ENCODE measurements at places on chromosomes 16 and 17. TPM values are rescaled to one million over a fixed set of nuclear protein-coding genes. Genes with fewer than 3 reads are reported as not detected.

TBX2 gene
- 10.9 TPM for polyA plus RNA-seq

ITGA2B gene
- polyA plus RNA-seq: 2.9 TPM

KRT38 gene
- polyA plus RNA-seq: not detected

KRTAP4-4 gene
- not detected for polyA plus RNA-seq

HCRT gene
- not detected for polyA plus RNA-seq

GRAP gene
- 1.9 TPM for polyA plus RNA-seq

UBE2I gene
- polyA plus RNA-seq: 91.1 TPM

TBC1D3K gene
- not detected for polyA plus RNA-seq

CRYM gene
- polyA plus RNA-seq: not detected

TP53TG3F gene
- polyA plus RNA-seq: not detected

TVP23A gene
- polyA plus RNA-seq: 2.3 TPM

TMEM235 gene
- not detected for polyA plus RNA-seq

SLFN13 gene
- polyA plus RNA-seq: 4.3 TPM

CTRB1 gene
- polyA plus RNA-seq: 0.30 TPM

GPR179 gene
- 0.38 TPM for polyA plus RNA-seq

UNC13D gene
- polyA plus RNA-seq: 3.7 TPM

LPCAT2 gene
- polyA plus RNA-seq: 21.8 TPM

TRPV2 gene
- polyA plus RNA-seq: 4.5 TPM

CCDC200 gene
- 10.0 TPM for polyA plus RNA-seq

CCL23 gene
- polyA plus RNA-seq: not detected

DHRS11 gene
- polyA plus RNA-seq: 5.9 TPM

RDM1 gene
- polyA plus RNA-seq: 0.28 TPM

KRTAP9-4 gene
- not detected for polyA plus RNA-seq

GRIN2C gene
- polyA plus RNA-seq: 0.71 TPM

HSD11B2 gene
- polyA plus RNA-seq: 11.1 TPM

IL17C gene
- not detected for polyA plus RNA-seq

TNP2 gene
- polyA plus RNA-seq: not detected

KCNJ16 gene
- 1.3 TPM for polyA plus RNA-seq

GCGR gene
- polyA plus RNA-seq: not detected

ESRP2 gene
- polyA plus RNA-seq: 0.52 TPM

RBL2 gene
- polyA plus RNA-seq: 52.7 TPM

SOX9 gene
- polyA plus RNA-seq: 7.7 TPM

PHF12 gene
- polyA plus RNA-seq: 27.9 TPM

KRT33B gene
- not detected for polyA plus RNA-seq

MYLK3 gene
- 16.5 TPM for polyA plus RNA-seq

KRT9 gene
- polyA plus RNA-seq: not detected

MAPT gene
- 12.3 TPM for polyA plus RNA-seq

E4F1 gene
- polyA plus RNA-seq: 14.3 TPM

ZP2 gene
- polyA plus RNA-seq: 0.14 TPM

HSDL1 gene
- 17.3 TPM for polyA plus RNA-seq

ADAP2 gene
- 5.1 TPM for polyA plus RNA-seq

ATP1B2 gene
- polyA plus RNA-seq: 33.9 TPM

SMIM5 gene
- 9.2 TPM for polyA plus RNA-seq

CMTM1 gene
- 7.3 TPM for polyA plus RNA-seq

All from forelimb muscle (tissue), 1 donor.